ENCODE measurements at places on chromosomes 5 and 9.
A peak's percentile ranks its signal among the peaks of the same experiment; 100 is the strongest.

DNA sequence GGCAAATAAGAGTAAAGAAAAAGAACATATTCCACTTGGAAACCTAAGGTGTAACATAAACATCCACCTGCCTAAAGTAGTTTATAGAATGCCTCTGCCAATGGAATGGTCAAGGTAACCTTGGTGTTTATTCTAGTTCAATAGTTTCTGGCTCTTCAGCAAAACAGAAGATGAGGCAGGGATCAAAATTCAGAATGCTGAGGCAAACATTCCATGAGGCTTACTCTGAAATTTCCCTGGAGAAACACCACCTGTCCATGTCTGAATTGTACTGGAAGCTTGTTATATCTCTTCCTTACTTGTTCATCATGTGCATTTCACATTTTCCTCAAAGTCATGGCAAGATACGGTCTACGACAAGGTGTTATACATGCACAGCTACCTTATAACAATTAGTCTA is 1862.4 kb upstream of the ACO1 start:
- DNase-seq, result no peak

DNA sequence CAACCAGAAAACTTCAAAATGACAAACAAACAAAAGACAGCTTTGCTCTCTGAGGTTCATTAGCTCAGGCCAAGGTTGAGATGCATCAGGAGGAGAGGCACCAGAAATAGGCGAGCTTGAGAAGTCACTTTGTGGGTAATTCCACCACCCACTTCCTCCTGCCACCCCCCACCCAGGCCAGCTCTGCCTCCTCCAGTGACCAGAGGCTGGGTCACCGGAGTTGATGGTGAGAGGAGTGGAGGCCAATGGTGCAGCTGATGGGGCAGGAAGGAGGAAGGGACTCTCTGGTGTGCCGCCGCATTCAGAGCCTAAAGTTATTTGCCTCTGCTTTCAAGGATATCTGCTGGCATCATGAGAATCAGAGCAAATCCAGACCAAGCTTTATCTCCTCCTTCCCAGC is 73.8 kb upstream of the ASTN2 start:
- no peak for DNase-seq

GRCh38 chr9:30198463-30199309 is 2185.8 kb upstream of the ACO1 start:
- DNase-seq, result no peak

DNA sequence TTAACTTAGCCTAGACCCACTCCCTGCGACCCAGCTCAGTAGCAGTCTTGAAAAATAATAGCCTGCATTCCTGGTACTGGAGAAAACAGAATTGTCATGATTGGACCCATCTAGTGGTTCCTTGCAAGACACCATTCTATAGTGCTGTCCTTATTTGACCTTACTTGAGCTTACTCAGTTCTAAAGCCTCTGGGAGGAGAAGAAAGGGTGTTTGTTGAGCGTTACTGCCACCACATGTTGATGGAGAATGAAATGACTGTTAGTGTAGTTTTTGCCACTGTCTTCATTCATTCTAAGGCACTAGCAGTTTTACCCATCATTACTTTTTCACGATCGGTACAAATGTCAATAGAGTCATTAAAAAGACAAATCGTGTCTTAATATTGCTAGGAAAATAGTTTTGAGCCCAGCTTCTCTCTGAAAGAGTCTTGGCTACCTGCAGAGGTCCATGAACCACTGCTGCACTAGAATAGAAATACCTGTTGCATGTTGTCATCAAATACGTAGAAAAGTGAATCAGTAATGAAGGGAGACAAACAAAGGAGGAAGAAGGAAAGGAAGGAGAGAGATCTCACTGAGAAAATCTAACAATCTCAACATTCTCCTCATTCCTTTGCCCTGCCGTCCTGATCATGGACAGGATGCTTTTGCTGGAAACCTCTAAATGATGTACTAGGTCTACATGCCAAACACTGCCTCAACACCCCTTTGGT is 96.0 kb downstream of the LIX1 start:
- no peak for DNase-seq

- DNase-seq, result no peak
Observed at GRCh38 chr5:92678640-92679039, 902.4 kb downstream of the NR2F1-AS1 start.

GRCh38 chr5:353612-354580 is 32.4 kb downstream of the AHRR start:
- no peak for DNase-seq

DNA sequence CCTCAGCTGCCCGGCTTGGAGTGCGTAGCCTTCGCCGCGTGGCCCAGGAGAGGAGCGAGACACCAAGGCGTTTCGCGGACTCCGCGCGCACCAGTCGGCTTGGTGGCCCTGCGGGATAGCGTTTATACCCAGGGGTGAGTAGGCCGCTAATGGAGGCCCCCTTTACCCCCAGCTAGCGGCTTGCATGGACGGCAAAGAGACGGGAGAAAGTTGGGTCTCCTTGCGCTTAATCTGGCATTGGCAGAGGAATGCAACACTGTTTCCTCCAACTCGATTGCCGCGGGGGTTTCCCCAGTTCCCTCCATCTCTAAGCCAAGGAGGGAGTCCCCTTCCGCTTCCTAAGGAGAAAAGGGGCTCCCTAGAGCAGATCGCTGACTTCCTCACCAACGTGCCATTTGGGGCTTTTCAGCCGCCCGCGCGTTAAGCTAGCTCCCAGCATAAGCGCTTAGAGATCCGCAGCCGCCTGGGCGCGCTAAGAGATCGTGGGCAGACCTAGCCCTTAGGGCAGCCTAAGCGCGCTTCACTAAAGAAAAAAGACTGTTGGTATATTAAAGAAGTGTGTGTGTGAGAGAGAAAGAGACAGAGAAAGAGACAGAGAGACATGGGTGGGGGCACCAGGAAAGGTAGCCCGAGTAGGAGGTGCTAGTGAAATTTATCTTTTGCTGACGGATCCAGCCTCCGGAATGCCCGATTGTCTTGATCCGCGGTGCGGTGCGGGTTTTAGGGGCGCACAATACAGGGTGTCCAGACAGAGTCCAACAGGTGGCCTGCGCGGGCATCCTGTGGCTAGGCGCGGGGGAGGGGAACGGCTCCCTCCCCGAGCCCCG is 597.9 kb upstream of the SGCD start:
- DNase-seq, result no peak

GRCh38 chr5:137205231-137206027 is 293.7 kb downstream of the SPOCK1 start:
- no peak for DNase-seq

GRCh38 chr9:113228130-113228665 is 6.9 kb downstream of the SLC31A1 start:
- DNase-seq, result no peak

DNA sequence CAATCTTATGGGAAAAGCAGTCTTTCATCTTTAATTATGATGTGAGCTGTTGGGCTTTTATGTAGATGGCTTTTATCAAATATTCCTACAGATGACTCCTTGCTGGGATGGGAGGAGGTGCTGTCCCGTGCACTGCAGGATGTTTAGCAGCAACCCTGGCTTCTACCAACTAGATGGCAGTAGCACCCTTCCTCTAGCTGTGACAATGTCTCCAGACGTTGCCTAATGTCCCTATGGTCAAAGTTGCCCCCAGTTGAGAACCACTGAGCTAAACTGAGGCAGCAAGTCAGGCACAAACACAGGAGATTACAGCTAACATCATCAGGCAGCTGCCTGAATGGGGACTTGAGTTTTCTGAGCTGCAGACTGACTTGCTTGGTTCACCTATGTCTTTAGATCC is 401.9 kb upstream of the PDE4D start:
- DNase-seq, result peak; percentile 9

DNA sequence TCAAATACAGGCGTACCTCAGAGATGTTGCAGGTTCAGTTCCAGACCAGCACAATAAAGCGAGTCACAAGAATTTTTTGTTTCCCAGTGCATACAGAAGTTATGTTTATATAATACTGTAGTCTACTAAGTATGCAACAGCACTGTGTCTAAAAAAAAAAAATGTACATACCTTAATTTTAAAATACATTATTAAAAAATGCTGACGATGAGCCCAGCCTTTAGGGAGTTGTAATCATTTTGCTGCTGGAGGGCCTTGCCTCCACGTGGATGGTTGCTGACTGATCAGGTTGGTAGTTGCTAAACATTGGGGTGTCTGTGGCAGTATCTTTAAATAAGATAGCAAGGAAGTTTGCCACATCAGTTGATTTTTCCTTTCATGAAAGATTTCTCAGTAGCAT is 48.3 kb downstream of the TTC1 start:
- DNase-seq, result no peak

DNA sequence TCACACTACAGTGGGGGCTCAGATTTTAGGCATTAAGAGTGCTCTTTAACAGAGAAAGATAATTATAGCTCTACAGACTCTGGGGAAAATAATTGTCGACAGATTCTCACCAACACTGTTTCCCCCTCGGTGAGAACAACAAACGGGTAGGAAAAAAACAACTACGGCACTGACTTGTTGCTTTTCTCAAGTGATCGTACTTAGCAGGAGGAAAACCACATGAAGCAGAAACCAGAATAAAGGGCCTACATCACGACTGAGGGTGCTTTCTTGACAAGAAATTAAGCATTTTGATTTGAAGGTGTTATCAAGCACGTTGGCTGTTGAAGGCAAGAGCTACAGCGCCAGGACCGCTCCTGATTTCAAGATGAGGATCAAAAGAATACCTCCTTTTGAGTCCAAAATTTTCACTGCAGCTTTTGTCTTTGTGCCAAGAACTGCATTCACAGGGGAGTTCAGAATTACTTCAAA is 27.2 kb upstream of the CER1 start:
- DNase-seq, result no peak

GRCh38 chr5:27472000-27472763 is 433.8 kb upstream of the CDH9 start:
- DNase-seq, result peak; percentile 50

DNA sequence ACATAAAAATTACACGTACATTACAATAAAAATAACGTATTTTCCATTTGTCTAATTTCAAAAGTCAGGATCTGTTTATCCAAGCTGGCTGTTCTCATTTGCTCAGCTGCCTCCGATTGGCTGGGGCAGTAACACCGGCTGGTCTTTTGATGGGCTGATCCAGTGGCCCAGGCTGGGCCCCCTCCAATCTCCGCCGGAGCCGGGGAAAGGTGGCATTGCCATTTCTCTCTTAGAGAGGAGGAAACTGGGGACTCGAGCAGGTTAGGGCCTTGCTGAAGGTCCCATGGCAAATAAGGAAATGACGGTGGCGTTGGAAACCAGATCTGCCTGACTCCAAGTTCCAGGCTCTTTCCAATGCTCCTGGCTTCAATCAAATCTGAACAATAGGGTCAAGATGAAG is 6.6 kb downstream of the CPLX2 start:
- no peak for DNase-seq

- DNase-seq, result no peak
Observed at GRCh38 chr9:120151149-120151548, 428.8 kb downstream of the CDK5RAP2 start.

GRCh38 chr9:81391457-81391825 is 297.9 kb downstream of the TLE1 start:
- no peak for DNase-seq

DNA sequence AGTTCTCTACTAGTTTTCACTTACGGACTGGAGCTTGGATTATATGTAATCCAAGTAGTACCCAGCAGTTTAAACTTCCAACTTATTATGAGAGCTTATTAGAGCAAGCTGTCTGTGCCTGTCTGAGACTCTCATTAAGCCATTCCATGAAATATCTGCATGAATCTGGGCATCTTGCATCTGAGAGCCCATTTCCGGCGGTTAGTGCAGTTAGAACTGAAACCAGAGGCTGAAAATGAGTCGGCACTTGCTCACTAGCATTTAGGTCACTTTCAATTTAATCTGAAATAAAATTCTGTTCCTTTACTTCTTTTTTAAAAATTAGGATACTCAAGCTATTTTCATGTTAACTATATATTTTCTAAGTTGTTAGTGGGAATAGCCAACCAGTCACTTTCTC is 102.2 kb downstream of the MEGF10 start:
- no peak for DNase-seq

DNA sequence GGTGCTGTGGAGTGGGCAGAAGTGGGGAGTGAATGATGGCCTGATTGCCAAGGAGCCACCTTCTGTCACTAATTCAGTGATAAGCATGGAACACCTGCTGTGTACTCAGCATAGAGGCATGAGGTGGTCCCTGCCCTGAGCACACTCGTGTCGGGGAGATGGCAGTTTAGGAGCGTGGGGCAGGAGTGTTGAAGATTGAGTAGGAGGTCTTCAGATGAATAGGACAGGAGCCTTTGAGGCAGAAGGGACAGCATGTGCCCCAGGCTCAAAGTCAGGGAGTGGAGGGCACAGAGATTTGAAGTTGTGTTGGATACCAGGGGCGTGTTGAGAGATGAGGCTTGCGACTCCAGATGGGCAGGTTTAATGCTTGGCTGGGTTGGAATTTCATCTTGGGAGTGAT is 55.0 kb downstream of the ZNF618 start:
- DNase-seq, result no peak

DNA sequence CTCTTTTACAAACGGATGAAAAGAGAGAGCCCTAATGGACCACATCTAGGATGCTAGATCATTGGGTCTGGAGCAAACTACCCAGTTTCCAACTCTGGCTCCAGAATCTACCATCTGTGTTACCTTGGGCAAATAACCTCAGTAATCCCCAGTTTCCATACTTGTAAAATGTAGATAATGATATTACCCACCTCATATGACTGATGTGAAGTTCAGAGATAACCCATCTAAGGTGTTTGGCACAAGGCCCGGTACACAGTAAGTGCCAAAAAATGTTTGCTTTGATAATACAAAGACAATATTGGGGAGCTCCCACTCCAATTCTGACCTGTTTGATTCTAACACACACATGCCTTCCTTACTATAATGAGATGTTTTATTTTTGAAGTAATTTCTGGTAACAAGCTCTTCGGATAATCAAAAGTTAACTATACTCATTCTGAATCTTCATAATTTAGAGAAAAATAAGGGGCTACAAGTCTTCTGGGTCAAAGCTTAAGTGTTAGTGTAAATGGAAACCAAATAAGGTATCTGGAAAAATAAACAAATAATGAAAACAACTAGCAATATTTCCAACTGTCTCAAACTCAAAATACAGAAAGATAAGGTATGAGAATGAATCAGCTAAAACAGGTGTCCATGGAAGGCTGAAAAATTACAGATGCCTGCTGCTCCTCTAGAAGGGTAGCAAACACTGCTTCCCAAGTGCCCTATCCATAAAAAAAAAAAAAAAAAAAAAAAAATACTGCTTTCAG is 30.4 kb downstream of the ELL2 start:
- no peak for DNase-seq

DNA sequence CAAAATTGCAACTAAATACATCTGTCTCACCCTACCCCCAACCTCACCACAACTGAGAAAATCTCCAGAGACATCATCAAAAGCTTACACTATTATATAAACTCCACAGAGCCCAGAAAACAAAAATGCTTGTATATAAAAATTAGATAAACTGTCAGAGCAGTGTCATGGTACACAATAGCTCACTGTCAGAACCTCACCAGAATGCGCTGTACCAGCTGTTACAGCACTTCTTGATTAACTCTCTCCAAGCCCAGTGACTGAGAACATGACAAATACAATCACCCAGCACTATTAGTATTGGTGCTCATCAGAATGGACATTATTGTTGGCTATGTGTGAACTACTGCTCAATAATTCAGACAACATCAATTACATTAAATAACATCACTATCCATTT is 65.7 kb downstream of the ZDHHC21 start:
- DNase-seq, result no peak

Data from GM06990 (cell line).